Lung (tissue), 17 donors: ENCODE measurements at places on chromosomes 2 and 18. TPM values are rescaled to one million over a fixed set of nuclear protein-coding genes. Genes with fewer than 3 reads are reported as not detected.
A peak's percentile ranks its signal among the peaks of the same experiment; 100 is the strongest.

The TANC1 gene
- polyA plus RNA-seq = 32.4 TPM

The TBR1 gene
- 0.02 TPM for polyA plus RNA-seq

The COPS7B gene
- polyA plus RNA-seq = 19.5 TPM

DNA sequence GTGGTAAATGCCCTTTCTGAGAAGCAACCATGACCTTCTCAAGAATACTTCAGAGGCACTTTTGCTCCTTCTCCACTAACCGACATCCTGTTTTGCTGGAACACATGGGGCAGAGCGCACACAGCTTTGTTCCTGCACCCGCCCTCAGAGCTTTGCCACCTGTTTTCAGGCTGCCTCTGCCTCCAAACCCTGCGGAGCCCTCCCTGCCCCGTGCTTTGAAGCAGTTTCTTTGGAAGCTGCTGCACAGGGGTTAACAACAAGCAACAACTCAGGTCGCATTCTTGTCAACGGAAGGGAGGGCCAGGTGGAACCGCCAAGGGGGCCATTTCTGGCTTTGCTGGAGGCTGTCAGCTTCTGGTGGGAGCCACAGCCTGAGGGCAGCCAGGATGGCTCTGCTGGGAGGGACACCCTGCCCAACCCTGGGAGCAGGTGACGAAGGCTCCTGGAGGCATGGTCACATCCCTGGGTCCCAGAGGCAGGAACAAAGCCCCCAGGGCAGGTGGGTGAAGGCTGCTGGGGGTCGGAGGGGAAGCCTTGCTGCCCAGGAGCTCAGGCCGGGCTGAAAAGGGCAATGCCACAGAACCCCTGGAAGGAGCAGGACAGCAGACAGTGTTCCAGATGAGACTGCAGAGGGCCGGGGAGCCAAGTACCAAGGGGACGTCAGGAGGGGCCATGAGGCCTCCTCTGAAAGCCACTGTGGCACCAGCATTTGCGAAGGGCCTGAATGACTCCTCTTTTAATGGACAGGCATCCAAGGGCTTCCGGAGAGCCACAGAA is 46.8 kb downstream of the MRPS5 start:
- DNase-seq = no peak

GRCh38 chr2:166285215-166285614 is 90.5 kb downstream of the SCN9A start:
- DNase-seq = no peak

DNA sequence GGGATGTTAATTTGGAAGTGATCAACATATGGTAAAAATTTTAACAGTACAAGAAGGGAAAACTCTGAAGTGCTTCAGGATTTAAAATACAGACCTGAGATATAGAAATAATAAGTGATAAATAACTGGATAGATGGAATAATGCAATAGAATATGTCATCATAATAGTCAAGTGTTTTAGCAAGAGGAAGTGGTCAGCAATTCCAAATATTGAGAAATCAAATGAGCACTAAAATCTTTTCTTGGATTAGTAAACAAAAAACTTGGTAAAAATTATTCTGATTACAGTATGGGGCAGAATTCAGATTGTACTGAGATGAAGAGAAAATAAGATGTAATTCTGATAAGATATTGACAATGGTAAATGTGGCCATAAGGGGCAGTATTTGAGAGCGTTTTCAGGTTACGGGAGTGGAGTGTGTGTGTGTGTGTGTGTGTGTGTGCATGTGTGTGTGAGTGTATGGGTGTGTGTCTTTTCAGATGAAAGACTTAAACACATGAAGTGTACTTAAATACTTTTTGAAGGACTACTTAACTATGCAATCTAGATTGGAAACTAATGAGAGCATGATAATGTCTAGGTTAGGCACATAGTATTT is 217.9 kb upstream of the ITGA4 start:
- peak; percentile 35 for DNase-seq

DNA sequence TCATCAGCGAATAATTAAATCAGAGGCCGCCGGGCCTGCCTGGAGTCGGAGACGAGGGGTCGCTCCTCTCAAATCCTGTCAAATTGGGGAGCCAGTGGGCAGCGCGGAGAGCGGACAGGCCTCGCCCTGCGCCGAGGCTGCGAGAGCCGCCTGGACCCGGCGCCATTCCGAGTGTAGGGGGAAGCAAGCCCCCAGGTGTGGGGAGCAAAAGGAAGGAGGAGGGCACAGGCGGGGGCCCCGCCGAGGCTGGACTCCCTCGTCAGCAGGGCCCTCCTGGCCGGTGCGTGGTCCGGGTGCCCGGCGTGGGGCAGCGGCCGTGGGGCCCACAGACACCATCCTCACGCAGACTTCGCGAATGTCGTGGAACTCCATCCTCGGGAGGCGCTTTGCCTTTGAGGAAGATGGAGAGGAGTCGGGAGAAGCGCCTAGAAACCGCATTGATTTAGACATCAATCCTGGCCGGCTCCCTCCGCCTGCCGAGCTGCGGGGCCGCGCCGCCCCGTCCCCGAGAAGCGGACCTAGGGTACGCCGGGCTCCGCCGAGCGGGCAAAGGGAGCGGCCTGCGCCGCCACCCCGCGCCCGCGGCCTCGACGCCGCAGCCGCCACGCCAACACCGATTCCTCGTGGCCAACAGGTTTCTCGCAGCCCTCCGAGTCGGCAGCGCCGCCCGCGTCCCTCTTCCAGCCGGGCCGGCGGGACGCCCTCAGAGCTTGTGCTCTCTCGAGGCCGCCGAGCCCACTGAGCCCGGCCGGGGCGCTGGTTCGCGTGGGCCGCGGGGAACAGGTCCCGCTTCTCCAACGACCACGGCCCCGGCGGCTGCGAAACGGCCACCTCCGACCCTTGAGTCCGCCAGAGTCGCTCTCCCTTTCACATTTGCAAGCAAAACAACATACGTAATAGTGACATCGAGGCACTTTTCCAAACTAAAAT is 6.7 kb upstream of the ONECUT2 start:
- DNase-seq = no peak

DNA sequence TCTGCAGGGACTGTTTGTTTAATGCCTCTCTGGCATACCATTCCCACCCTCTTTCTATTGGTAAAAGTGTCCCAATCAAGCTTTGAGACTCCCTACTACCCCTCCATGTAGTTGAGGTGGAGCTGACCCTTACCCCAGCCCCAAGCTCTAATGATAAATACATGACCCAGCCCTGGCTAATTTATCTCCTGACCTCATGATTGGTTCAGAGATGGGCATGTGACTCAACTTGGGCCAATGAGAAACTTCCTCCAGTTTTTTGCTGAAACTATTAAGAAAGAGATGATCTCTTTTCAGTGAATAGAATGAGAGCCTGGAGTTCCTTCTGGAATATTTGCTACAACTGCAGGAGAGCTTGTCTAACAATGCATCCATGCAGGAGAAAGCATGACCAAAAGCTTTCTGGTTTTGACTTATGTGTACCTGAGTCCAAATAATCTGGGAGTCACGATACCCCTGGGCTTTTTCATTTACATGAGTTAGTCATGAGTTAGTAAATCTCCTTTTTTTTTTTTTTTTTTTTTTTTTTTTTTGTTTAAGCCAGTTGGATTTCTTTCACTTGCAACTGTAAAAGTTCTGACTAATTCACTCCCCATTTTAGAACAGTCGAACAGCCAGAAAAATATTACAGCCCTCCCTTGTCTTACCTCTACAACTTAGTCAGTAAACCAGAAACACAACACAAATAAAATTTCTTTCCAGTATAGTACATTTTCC is 66.5 kb upstream of the TLK1 start:
- no peak for DNase-seq

DNA sequence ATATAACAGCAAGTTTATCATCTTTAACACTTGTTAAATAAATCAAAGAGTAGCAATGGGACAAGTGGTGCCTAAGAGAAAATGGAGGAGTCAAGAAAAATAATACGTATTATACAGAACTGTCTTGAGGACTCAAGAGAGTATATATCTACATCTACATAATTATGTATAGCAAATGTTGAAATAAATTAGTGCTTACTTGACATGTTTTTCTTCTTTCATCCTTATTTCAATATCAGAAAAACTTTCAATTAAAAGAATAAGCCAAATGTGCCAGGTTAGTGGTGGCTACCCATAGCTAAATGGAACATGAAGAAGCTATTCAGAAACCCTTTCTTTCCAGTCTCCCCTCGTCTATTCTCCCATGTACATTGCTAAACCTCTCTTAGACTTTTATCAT is 267.3 kb upstream of the SPOPL start:
- DNase-seq = no peak

DNA sequence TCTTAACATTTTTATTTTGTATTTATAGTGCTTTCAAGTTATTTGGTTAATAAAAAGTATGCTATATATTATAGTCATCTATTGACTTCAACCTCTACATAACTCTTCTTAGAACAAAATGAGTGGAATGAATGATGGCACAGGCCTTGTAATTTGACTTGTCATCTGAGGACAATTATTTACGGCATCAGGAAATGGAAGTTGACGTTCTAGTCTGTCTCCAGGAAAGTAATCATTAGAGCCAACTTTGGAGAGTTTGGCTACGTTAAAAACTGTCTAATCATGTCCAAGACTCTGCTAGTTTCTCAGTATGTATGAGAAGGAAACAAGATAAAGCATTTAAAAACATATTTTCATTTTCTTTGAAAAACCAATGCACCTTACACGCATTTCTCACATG is 353.6 kb downstream of the ARHGAP15 start:
- peak; percentile 63 for DNase-seq

- DNase-seq = no peak
These were observed 9.6 kb upstream of the NTSR2 start for GRCh38 chr2:11679486-11680181.

DNA sequence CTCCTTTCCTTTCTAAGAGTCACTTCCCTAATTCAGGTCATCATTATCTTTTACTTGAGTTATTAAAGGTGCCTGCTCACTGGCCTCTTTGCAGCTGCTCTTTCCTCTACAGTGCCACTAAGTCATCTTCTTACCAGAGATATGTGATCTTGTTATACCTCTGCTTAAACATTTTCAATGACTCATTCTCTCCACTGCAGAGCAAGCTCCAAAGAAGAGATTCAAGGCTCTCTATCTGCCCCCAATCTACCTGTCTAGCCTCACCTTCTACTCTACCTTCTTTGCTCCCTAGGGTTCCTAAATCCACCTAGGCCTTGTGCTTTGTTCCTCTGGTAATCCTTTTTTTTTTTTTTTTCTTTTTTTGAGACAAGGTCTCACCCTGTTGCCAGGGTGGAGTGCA is 3.1 kb downstream of the ARHGEF33 start:
- no peak for DNase-seq

DNA sequence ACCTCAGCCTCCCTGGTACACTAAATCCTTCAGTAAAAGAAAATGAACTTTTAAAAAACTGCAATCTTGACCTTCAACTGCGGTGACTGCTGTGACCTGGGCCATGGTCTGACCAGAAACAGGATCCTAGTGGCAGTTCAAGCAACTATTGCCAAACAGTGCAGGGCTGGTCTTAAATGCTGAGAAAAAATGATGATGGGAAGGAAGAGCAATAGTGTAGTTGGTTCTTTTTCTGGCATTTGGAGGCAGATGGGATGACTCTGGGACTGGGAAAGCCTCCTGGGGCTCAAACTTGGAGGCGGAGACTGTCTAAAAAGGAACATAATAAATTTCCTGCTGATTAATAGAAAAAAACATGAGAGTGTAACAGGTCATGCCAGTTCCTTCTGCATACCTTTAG is 45.4 kb downstream of the CHN1 start:
- no peak for DNase-seq

DNA sequence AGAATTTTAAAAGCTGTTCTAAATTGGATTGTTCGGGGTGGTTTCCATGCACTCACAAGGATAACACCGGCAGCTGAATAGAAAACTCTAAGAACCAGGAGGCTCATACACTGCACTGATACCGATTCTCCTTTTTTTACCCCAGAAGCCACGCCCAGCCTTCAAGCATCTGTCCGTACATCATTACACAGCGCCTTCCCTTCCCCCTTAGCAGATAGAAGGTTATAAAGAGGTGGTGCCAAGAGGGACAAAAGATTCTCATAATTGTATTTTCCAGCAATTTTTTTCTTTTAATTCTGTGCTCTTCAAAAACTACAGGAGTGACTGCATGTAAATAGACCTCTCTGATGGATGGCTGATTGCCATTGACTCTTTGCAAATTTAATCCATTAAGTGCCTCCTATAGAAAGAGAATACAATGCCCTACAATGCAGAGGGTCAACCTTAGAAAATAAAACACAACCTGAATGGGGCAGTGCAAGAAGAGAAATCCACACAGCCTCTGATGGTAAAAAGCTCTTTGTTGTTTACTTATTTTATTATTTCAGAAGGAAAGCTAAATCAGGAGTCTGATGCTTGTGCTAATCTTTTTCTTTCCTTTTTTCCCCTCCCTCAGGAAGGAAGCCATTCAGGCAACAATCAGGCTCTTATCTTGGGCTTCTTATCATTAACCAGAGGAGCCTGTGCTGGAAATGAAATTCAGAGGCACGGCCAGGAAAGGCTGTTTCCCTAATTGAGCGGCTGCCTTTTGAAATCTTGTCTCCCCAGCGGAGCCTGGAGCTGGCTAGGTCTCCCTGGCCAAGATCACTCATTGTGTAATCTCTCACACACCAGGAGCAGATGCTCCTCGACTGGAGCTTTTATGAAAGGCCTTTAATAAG is 198.9 kb upstream of the NABP1 start:
- DNase-seq = peak; percentile 81
